ENCODE measurements at places on chromosomes 1 and 21.
A peak's percentile ranks its signal among the peaks of the same experiment; 100 is the strongest.

DNA sequence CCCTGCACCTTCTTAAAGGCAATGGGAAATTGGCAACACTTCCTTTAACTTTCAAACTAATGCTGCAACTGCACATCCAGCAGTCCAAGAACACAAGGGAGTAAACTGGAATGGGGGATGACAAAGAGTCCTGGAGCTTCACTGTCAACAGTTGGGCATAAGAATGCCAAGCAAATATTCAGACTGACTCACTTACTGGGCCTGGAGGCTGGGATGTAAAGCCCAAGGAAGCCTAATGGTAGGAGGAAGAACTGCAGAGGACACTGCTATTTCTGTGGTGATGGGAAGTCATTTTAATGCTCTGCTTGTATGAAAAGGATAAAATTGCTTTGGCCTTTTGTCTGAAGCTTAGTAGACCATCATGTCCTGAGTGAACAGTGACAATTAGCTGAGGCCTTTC lies 15.7 kb upstream of the DMRTA2 start:
- H3K27ac ChIP-seq: no peak overlapping the region
- H3K36me3 ChIP-seq: peaks cover 4% of the 10 kb centered on the region
- DNase-seq: no peak
- no peaks in the 10 kb centered on the region for H3K4me1 ChIP-seq

DNA sequence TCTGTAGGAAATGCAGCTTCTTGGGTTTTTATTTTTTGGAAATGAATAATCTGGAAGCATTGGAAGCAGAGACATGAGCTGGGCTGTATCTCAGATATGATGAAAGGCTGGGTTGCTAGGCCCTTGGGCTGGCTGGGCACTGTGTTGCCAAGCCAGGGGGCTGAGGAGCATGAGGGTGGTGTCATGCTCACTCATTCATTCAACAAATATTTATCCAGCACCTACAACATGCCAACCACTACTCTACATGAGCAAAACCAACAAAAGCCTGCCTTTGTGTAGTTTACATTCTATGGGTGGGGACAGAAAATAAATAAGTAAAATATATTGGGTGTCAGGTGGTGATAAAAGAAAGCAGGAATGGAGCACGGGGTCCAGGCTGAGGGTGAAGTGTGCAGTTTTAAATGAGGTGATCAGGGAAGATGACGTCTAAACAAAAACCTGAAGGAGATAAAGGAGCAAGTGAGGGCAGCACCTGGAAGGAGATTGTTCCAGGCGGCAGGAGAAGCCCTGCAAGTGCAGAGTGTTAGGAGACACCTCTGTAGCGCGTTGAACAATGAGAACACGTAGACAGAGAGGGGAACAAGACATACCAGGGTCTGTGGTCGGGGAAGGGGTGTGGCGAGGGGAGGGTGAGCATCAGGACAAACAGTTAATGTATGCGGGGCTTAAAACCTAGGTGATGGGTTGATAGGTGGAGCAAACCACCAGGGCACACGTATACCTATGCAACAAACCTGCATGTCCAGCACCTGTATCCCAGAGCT lies 10.9 kb downstream of the TAGLN2 start:
- peaks cover 12% of the 10 kb centered on the region for H3K36me3 ChIP-seq
- H3K27me3 ChIP-seq: no peaks in the 10 kb centered on the region
- no peaks in the 10 kb centered on the region for H3K4me1 ChIP-seq
- no peak overlapping the region for H3K27ac ChIP-seq
- H3K4me3 ChIP-seq: no peak overlapping the region
- no peak for DNase-seq

DNA sequence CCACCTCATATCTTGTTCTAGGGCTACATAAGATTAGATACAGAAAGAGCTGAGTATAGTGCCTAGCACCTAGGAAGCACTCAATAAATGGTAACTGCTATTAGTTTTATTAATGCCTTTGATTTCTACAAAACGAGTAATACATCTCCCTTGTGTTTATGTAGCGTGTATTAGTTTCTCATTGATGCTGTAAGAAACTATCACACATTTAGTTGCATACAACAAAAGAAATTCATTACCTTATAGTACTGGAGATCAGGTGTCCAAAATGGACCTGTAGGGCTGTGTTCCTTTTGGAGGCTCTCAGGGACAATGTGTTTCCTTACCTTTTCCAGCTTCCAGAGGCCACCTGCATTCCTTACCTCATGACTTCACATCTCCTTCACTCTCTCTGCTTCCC lies 961 bp upstream of the ERO1B start:
- no peaks in the 10 kb centered on the region for H3K4me1 ChIP-seq
- no peak overlapping the region for H3K27ac ChIP-seq
- peak overlapping the region; percentile 86 for H3K4me3 ChIP-seq
- no peaks in the 10 kb centered on the region for H3K36me3 ChIP-seq

- H3K27me3 ChIP-seq: no peaks in the 10 kb centered on the region
- peaks cover 8% of the 10 kb centered on the region for H3K4me1 ChIP-seq
- peak; percentile 86 for DNase-seq
- no peaks in the 10 kb centered on the region for H3K36me3 ChIP-seq
Observed at GRCh38 chr1:225896937-225897549, 8.1 kb upstream of the LEFTY1 start.

DNA sequence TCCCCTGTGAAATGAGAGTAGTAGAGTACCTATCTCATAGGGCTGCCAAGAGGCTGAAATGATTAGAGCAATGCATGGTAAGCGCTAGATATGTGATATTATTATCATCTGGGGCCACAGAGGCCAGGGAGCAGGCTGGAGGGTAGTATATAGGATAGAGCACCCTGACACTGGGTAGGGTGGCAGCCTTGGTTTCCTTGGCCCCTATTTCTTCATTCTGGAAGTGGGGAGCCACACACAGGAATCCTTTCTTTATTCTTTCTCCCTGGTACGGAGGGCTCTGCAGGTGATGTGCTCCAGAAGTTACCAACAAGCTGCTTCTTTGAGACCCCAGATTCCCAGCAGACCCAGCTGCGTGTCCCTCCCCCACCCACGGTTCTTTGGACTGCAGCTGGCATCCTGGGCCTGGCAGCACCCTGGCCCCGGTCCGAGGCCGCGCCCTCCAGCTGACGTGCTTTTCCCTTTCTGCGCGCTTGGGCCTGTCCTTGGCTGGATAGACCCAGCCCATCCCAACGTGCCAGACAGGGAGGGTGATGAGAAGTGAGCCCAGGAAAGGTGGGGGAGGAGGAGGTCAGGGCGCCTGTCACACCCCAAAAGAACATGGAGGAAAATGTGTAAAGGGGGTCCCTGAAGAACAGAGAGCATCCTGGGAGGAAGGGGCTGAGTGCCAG lies 18.2 kb downstream of the INAVA start:
- no peaks in the 10 kb centered on the region for H3K27me3 ChIP-seq
- no peaks in the 10 kb centered on the region for H3K36me3 ChIP-seq
- no peak for DNase-seq

GRCh38 chr1:47675721-47676120 lies 237.9 kb downstream of the FOXD2 start:
- no peaks in the 10 kb centered on the region for H3K27me3 ChIP-seq
- H3K36me3 ChIP-seq: no peaks in the 10 kb centered on the region

GRCh38 chr21:41428847-41429246 lies 2.8 kb downstream of the MX1 start:
- DNase-seq: no peak
- no peak overlapping the region for H3K27ac ChIP-seq
- H3K27me3 ChIP-seq: no peaks in the 10 kb centered on the region
- H3K4me1 ChIP-seq: peaks cover 4% of the 10 kb centered on the region
- no peaks in the 10 kb centered on the region for H3K36me3 ChIP-seq
- no peak overlapping the region for H3K4me3 ChIP-seq

DNA sequence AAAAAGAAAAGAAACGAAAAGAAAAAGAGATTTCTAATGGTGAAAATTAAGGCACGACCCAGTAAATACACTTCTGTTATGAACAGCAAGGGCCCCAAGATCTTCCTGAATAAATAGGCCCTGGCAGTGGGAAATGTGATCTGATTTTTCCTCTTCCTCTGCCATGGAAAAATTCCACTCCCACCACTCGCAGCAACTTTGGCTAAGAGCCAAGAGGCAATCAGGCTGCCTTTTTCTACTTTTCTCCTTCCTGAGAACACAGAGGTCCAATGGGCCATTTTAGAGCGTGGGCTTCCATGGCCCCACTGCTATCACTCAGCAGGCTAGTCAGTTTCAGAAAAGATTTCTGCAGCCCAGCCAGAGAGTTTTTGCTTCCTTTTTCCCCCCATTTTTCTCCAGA lies 33.7 kb upstream of the AK4 start:
- no peaks in the 10 kb centered on the region for H3K27me3 ChIP-seq
- DNase-seq: no peak
- H3K4me1 ChIP-seq: no peaks in the 10 kb centered on the region

DNA sequence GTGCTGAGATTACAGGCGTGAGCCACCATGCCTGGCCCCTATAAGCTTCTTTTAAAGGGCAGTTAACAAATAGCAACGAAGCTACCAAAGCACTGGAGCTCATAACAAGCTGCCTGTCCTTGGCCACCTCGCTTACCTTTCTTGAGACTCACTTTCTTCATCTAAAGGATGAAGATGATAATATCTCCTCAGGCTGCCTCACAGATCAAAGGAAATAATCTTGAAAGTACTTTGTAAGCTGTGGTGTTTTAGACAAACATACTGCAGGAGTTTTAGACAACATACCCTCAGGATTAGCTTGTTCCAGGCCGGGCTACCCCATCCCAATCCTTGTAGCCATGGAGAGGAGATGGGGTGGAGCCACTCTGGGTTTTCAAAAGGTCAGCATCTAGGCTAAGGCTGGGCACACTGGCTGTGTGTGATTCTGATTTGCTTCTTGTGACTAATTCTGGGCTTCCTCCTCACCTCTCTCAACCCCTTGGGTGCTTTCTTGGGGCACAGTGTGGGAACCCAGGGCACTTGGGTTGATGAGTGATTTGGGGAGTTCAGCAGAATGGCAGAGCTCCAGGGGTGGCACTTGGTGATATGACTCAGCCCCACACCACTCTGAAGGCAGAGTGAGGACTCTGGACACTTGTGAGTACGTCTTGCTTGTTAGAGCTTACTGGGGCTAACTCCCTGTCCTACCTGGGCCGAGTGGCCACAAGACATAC lies 5.2 kb downstream of the GPR25 start:
- no peaks in the 10 kb centered on the region for H3K36me3 ChIP-seq
- H3K27me3 ChIP-seq: peaks cover 11% of the 10 kb centered on the region
- no peak overlapping the region for H3K4me3 ChIP-seq
- no peaks in the 10 kb centered on the region for H3K4me1 ChIP-seq

GRCh38 chr1:29285771-29286170 lies 49.4 kb downstream of the PTPRU start:
- H3K4me1 ChIP-seq: no peaks in the 10 kb centered on the region
- no peak overlapping the region for H3K4me3 ChIP-seq
- no peaks in the 10 kb centered on the region for H3K27me3 ChIP-seq
- no peaks in the 10 kb centered on the region for H3K36me3 ChIP-seq
- H3K27ac ChIP-seq: no peak overlapping the region

DNA sequence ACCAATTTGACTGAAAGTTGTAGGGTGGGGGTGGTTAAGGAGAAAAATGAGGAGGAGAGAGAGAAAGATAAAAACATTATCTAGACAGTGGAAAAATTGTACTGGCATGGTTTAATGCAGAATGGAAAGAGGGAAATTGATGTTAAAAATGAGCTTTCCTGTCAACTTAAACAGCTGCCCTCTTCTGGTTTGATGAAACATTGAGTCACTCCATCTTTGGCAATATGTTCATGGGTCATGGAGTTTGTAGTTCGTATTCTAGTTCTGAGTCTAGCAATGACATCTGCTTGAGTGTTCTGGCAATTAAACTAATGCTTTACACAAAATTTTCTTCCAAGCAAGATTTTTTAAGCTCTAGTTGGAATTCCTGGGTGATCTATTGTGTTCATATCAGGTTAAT lies 9.6 kb downstream of the ZNF648 start:
- H3K36me3 ChIP-seq: no peaks in the 10 kb centered on the region
- no peak for DNase-seq
- no peak overlapping the region for H3K4me3 ChIP-seq

GRCh38 chr1:166906647-166907046 lies 30.6 kb upstream of the TADA1 start:
- no peak for DNase-seq
- no peaks in the 10 kb centered on the region for H3K4me1 ChIP-seq
- H3K4me3 ChIP-seq: no peak overlapping the region
- H3K36me3 ChIP-seq: no peaks in the 10 kb centered on the region
- H3K27ac ChIP-seq: no peak overlapping the region

DNA sequence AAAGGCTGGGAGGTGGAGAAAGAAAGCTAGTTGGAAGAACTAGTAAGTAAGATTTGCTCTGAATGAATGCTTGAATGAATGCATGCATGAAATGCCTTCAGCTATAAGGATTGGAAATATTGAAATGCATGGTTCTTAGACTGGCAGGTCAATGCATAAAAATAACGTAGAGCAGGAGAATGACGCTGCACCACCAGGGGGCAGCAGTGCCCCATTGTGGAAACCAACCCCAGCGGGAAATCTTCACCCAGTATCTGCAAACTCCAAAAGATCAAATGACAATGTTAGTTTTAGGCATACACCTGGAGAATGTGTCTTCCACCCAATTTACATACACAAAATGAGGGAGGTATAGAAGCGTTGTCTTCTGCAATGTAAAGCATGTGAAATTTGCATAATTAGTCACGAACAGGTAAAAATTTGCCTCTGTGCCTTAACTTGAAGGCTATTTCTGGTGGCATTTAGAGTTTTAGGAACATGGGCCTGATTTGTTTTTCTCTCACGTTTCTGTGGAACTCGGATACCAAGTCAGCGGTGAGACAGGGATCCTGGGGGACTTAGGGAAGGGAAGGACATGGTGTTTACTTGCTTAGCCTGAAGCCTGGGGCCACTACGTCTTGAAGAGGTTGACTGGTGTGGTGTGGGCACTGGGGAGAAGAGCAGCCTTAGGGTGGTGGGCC lies 78.6 kb downstream of the HHAT start:
- no peaks in the 10 kb centered on the region for H3K4me1 ChIP-seq
- no peak overlapping the region for H3K4me3 ChIP-seq
- no peak overlapping the region for H3K27ac ChIP-seq

- H3K4me1 ChIP-seq: no peaks in the 10 kb centered on the region
Observed at GRCh38 chr1:96074422-96074821, 647.2 kb upstream of the PTBP2 start.

- no peaks in the 10 kb centered on the region for H3K36me3 ChIP-seq
- H3K4me3 ChIP-seq: no peak overlapping the region
- no peak for DNase-seq
- no peak overlapping the region for H3K27ac ChIP-seq
- peaks cover 24% of the 10 kb centered on the region for H3K4me1 ChIP-seq
- H3K27me3 ChIP-seq: no peaks in the 10 kb centered on the region
Observed at GRCh38 chr1:116371752-116372151, 1.3 kb upstream of the ATP1A1 start.

- peak overlapping the region; percentile 92 for H3K4me3 ChIP-seq
- no peaks in the 10 kb centered on the region for H3K36me3 ChIP-seq
- peak overlapping the region; percentile 65 for H3K27ac ChIP-seq
- no peaks in the 10 kb centered on the region for H3K27me3 ChIP-seq
- no peaks in the 10 kb centered on the region for H3K4me1 ChIP-seq
- DNase-seq: no peak
Observed at GRCh38 chr1:1407636-1408318, 684 bp upstream of the MRPL20 start.

- no peaks in the 10 kb centered on the region for H3K36me3 ChIP-seq
- H3K27ac ChIP-seq: no peak overlapping the region
- H3K27me3 ChIP-seq: no peaks in the 10 kb centered on the region
- no peak overlapping the region for H3K4me3 ChIP-seq
- H3K4me1 ChIP-seq: no peaks in the 10 kb centered on the region
- no peak for DNase-seq
Observed at GRCh38 chr1:77228836-77229235, 9.6 kb upstream of the PIGK start.

GRCh38 chr1:111212634-111213335 lies 12.3 kb upstream of the DENND2D start:
- H3K4me1 ChIP-seq: no peaks in the 10 kb centered on the region
- no peaks in the 10 kb centered on the region for H3K36me3 ChIP-seq
- no peak overlapping the region for H3K4me3 ChIP-seq
- H3K27me3 ChIP-seq: no peaks in the 10 kb centered on the region
- H3K27ac ChIP-seq: no peak overlapping the region
- no peak for DNase-seq

- peak overlapping the region; percentile 71 for H3K4me3 ChIP-seq
- H3K27me3 ChIP-seq: no peaks in the 10 kb centered on the region
- no peaks in the 10 kb centered on the region for H3K4me1 ChIP-seq
- peak; percentile 67 for DNase-seq
Observed at GRCh38 chr1:29237129-29237821, 953 bp downstream of the PTPRU start.

Data from right lobe of liver (tissue), 6 donors.